Urinary bladder (tissue), 4 donors: ENCODE measurements at places on chromosomes 16 and 17. TPM values are rescaled to one million over a fixed set of nuclear protein-coding genes. Genes with fewer than 3 reads are reported as not detected.

The CACNG3 gene
- not detected for polyA plus RNA-seq

The HOXB4 gene
- polyA plus RNA-seq: 2.1 TPM

The PDK2 gene
- polyA plus RNA-seq: 55.0 TPM

The APOH gene
- polyA plus RNA-seq: 3.3 TPM

The PARD6A gene
- 6.5 TPM for polyA plus RNA-seq

The TMEM235 gene
- polyA plus RNA-seq: not detected

The TMEM220 gene
- 8.7 TPM for polyA plus RNA-seq

The RUSF1 gene
- 59.4 TPM for polyA plus RNA-seq

The KRTAP1-5 gene
- 0.11 TPM for polyA plus RNA-seq
